NCI-H187 (cell line): ENCODE measurements at places on chromosomes 7 and 10.

DNA sequence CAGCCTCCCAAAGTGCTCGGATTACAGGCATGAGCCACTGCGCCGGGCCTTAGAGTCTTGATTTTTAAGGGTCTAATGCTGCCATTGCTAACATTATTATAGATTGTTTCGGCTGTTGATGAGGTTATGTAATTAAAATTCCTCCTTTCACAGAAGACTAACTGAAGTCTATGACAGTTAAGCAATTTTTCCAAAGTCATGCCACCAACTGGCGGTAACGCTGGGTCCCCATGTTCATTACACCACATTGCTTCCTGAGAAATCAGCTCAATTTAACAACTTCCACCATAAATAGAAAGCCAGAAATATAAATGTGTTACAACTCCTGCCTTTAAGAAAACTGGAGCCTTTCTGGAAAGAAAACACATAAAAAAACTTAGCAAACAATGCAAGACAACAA is 3.5 kb downstream of the ERLIN1 start:
- no peak for DNase-seq

- no peak for DNase-seq
Observed at GRCh38 chr7:84237533-84238173, 43.1 kb upstream of the SEMA3A start.

DNA sequence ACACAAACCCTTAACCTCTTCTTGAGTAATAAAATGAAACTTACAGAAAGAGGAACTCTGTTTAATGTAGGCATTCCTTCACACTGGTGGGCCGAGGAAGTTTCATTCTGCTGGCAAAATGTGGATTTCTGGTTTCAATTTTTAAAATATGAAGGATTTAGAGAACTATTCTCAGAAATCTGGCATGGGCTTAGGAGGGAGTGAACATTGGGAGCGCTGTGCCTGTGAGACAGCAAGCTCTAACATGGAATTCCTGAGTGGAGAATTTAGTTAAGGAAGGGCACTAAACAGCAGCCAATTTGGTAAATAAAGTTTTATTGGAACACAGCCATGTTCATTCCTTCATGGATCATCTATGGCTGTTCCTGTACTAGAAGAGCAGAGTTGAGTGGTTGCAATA is 751.8 kb upstream of the IGFBP3 start:
- no peak for DNase-seq

DNA sequence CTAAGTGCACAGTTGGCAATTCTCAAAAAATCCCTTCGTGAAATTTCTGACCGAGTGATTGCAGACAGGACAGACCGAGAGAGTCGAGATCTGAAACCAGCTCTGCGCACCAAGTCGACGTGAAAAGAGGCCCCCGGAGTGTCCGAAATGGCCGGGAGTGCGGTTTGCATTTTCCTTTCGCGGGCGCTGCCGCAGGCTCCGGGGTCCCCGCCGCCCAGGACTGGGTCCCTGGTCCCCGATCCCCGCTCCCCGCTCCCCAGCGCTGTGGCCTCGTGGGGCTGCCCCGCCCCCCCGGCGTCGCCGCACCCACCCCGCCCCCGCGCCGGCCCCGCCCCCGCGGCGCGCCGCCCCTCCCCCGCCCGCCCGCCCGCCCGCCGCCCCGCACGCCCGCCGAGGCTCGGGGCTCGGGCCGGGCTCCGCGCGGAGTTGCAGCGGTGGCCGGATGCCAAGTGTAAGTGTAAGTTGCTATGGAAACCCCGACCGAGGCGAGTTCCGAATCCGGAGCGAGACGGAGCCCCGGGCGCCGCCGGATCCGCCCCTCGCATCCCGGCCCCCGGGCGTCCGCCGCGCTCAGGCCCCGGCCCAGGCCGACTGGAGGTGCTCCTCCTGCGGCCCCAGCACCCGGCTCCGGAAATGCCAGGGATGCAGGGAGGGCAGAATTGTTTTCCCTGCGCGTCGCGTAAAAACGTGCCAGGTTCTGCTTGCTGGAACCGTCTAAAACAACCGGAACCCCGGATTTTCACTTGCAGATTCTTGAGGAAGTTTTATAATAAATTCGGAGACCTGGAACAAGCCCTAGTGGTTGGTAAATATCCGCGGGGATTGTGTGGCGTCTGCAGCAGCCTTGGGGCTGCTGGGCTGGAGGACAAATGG is 4.6 kb downstream of the BMI1 start:
- peak; percentile 26 for DNase-seq

DNA sequence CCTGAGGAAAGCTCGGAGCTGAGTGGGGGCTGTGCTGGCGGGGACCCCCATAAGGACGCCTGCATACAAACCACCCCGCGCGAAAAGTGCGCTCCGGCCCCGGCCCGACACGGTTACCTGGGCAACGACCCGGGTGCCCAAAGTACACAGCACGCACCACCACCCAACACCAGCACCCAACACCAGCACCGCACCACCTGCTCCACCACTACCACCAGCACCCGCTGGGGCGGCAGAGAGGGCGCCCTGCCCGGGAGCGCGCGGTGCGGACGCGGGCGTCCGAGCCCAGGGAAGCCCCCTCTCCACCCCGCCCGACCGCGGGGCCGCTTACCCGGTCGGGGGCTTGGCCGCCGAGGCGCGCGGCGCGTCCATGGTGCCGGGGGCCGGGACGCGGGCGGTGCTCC is 345 bp downstream of the COBL start:
- no peak for DNase-seq
